Activated T-cell treated with anti-CD3 and anti-CD28 coated beads, Interleukin-2, amount 50 U/mL, for 72 hours (primary cell): ENCODE measurements at places on chromosomes 7 and 10. TPM values are rescaled to one million over a fixed set of nuclear protein-coding genes. Genes with fewer than 3 reads are reported as not detected.

GRCh38 chr10:99609186-99609585 is 11.1 kb downstream of the SLC25A28 start:
- peaks cover 2% of the 10 kb centered on the region for H3K36me3 ChIP-seq

GRCh38 chr10:11104772-11105675 is 87.4 kb downstream of the CELF2 start:
- DNase-seq, result no peak
- no peak overlapping the region for H3K4me3 ChIP-seq
- H3K27me3 ChIP-seq, result no peaks in the 10 kb centered on the region
- H3K4me1 ChIP-seq, result peaks cover 20% of the 10 kb centered on the region

DNA sequence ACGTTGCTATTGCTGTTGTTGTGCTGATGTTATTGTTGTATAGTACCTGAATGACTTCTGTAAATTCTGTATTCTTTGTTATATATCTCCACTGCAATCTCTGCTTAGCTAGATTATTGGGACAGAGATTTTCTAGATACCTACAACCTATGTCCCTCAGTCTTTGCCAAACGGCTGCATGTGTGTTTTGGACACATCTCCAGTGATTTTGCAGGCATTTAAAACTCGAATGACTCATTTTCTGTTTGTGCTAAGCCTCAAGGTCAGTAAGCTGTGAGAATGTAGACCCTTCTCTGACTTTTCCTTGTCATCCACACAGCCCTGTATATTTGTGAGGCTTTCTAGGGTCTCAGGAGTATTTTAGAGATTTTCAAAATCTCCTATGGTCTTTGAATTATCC is 410.7 kb downstream of the POM121L12 start:
- H3K27me3 ChIP-seq, result no peaks in the 10 kb centered on the region
- no peak overlapping the region for H3K27ac ChIP-seq
- H3K4me3 ChIP-seq, result no peak overlapping the region
- no peaks in the 10 kb centered on the region for H3K4me1 ChIP-seq
- no peak for DNase-seq

GRCh38 chr7:74254129-74254857 is at the start of gene RFC2:
Gene RFC2, minus strand, starts transcription at chr7:74254399. Its CDS starts 16 bp downstream, at chr7:74254383.
- H3K27ac ChIP-seq, result peak within 1 kb of the TSS; percentile 86
- H3K27me3 ChIP-seq, result no peaks in the 10 kb centered on the region
- H3K36me3 ChIP-seq, result peaks cover 23% of the 10 kb centered on the region
- H3K4me3 ChIP-seq, result peak within 1 kb of the TSS; percentile 98
- peak; percentile 98 for DNase-seq

DNA sequence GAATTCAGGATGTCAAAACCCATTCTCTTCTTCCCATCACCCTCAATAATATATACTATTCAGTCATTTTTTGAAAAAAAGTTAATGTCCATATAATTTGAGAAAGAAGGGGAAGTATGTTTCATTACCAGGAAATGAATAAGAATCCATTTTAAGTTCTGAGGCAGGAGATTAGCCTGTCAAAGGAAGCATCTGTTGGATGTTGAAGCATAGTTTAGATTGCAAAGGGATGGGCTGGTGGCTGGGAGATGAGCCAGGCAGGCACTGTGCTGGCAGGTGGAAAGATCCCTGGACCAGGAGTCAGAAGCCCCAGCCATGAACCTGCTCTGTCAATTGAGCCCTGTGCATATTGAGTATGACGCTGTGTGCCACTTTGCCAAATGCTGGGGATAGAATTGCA is 48.4 kb upstream of the CRTAC1 start:
- peaks cover 14% of the 10 kb centered on the region for H3K27me3 ChIP-seq
- H3K4me1 ChIP-seq, result no peaks in the 10 kb centered on the region
- DNase-seq, result no peak

Gene MCM7
- total RNA-seq, result 270 TPM
